ENCODE measurements at places on chromosomes 12 and 14. TPM values are rescaled to one million over a fixed set of nuclear protein-coding genes. Genes with fewer than 3 reads are reported as not detected.
A peak's percentile ranks its signal among the peaks of the same experiment; 100 is the strongest.

- peak; percentile 71 for DNase-seq
These were observed 947 bp downstream of the GAS2L3 start for GRCh38 chr12:100574187-100575074.

Gene ASCL1
- total RNA-seq, result not detected

Gene B4GALNT3
- 5.3 TPM for total RNA-seq

Gene HOXC4
- total RNA-seq, result 0.83 TPM
